ENCODE measurements at places on chromosomes 2 and 18.

- no peak for DNase-seq
Observed at GRCh38 chr2:72090271-72090720, 57.4 kb downstream of the CYP26B1 start.

GRCh38 chr2:16079637-16080036 lies 139.3 kb downstream of the MYCN start:
- DNase-seq = no peak

- peak; percentile 70 for DNase-seq
Observed at GRCh38 chr18:70431203-70431624, 142.4 kb downstream of the SOCS6 start.

DNA sequence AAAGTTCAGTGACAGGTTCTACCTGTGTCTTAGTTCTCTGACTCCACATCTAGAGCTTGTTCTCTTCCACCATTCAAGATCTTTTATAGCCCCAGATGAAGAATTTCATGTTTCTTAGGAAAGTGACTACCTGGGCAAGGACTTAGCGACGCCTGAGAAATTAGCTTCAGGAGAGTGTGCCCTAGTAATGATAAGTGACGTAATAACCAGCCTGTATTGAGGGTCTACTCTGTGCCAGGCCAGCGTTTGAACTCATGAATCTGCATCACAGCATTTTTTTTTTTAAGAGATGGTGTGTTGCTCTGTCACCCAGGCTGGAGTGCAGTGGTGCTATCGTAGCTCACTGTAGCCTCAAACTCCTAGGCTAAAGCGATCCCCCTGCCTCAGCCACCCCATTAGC lies 51.8 kb downstream of the TCF7L1 start:
- no peak for DNase-seq

DNA sequence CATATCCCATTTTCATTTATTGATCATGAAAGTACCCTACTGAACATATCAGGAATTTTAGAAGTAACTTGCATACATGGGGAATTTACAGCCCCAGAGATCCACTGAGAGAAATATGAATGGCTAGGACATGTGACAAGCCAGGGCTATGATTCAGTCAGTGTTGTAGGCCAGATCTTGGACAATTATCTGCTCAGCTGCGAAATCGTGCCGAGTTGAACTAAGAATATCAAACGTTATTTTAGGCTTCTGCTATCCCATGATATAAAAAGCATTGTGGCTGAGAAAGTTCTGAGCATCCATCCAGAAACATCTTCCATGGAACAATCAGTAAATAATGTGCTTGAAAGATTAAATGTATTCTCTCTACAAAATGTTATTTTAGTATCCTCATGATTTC lies 85.7 kb upstream of the UNC80 start:
- no peak for DNase-seq

- no peak for DNase-seq
Observed at GRCh38 chr2:147198651-147199171, 646.1 kb upstream of the ACVR2A start.

- DNase-seq = no peak
Observed at GRCh38 chr2:236702657-236703372, 133.2 kb downstream of the ACKR3 start.

- DNase-seq = peak; percentile 59
Observed at GRCh38 chr2:37766106-37766505, 94.7 kb upstream of the CDC42EP3 start.

GRCh38 chr2:119550346-119550745 lies 6.1 kb downstream of the CFAP221 start:
- no peak for DNase-seq

GRCh38 chr2:215137741-215138340 lies 585 bp downstream of the ABCA12 start:
- DNase-seq = peak; percentile 44

DNA sequence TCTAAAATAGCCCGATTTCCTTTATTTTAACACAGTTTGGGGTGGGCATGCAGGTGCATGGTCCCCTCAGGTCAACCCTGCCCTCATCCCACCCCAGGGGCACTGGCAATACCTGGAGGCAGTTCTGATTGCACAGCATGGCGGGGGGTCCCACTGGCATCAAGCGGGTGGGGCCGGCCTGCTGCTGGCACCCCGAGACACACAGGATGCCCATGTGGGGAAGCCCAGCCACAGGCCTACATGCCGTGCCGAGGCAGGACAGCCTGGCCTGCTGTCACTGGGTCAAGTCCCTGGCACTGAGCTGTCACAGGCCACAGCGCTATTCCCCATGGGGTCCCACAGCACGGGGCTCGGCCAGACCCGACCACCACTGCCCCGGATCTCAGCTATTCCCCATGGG lies 11.9 kb upstream of the KCNG2 start:
- no peak for DNase-seq

DNA sequence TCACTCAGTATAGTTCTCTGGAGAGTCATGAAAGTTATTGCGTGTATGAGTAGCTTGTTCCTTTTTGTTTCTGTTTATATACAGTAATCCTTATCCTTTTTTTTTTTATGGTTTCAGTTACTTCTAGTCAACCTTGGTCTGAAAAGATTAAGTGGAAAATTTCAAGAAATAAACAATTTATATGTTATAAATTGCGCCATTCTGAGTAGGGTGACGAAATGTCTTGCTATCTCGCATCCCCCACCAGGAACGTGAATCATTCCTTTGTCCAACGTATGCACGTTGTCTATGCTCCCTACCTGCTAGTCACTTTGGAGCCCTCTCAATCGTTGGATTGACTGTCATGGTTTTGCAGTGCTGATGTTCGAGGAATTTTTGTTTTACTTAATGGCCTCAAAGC lies 60.4 kb downstream of the FAM117B start:
- DNase-seq = no peak

GRCh38 chr2:88230911-88231310 lies 60.8 kb downstream of the THNSL2 start:
- DNase-seq = no peak

GRCh38 chr18:38330573-38330972 lies 765.0 kb upstream of the CELF4 start:
- no peak for DNase-seq

DNA sequence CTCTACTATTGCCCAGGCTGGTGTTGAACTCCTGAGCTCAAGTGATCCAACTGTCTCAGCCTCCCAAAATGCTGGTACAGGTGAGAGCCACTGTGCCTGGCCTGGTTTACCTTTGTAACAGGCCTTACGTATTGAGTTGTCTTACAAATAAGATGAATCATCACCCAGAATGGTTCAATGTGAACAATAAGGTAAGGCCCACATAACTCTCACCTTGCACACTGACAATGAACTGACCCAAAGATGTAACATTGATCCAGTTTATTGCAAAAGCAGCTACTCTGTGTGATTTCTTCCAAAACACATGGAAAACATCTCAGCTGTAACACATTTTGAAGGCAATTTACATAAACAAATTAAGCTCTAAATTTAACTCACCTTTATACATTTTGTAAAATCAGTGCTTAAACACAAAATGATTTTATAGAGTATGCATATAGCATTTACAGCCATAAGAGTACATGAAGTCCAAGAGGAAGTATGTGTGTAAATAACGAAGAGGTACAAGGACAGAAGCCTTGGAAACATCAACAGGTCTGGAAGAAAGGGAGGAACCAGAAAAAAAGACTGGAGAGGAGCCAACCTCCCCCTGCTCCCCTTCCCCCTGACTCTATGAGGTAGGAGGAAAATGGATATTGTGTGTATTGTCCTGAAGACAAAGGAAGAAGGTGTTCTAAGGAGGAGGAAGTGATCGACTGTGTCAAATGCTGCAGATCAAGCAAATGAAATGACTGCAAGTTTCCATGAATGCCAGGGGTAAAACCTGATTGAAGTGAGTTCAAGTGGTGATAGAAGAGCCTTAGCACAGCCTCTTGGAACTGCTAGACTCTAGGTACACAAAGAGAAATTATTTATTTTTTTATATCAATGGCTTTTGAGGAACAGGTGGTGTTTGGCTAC lies 5.6 kb upstream of the WDFY1 start:
- no peak for DNase-seq

DNA sequence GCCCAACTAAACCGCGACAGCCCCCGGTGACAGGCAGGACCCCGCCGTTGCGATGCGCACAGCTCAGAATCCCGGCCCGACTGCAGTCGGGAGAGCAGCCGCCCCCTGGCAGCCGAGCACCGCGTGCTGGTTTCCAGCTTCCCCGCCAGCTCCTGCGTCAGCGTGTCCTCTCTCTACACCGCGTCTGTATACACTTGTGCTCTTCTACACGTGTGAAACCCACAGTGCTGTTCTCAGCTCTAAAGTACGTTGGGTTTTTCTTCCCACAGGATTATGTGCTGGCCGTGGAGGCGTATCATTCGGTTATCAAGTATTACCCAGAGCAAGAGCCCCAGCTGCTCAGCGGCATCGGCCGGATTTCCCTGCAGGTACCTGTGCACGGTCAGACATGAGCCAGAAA lies 54.0 kb downstream of the ADI1 start:
- no peak for DNase-seq

DNA sequence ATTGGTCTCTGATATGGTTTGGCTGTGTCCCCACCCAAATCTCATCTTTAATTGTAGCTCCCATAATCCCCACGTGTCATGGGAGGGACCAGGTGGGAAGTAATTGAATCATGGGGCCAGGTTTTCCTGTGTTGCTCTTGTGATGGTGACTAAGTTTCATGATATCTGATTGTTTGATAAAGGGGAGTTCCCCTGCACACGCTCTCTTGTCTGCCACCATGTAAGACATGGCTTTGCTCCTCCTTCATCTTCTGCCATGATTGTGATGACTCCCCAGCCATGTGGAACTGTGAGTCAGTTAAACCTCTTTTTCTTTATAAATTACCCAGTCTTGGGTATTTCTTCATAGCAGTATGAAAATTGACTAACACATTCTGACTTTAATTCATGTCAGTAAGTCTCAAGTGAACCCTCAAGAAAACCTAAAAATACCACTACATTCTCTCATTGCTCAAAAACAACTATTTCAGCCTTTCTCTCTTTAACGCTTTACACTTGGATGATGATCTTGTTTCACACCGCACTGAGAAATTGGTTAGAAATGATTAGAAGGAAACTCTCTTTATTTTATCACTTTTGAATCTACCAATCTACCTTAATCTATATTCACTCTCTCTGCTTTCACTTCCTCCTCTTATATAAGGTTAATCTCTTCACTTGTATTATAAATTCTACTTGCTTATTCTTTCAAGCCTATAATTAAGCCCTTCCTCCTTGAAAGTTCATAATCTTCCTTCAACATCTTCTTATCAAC lies 110.1 kb downstream of the GALR1 start:
- no peak for DNase-seq

GRCh38 chr2:126359494-126359893 lies 296.5 kb upstream of the GYPC start:
- no peak for DNase-seq

Data from A172 (cell line).